Stimulated activated CD8-positive, alpha-beta memory T cell treated with anti-CD3 and anti-CD28 coated beads, Interleukin-4, amount 100 ng/mL, for 1 hour (primary cell): ENCODE measurements at places on chromosomes 13 and 19.

- DNase-seq = no peak
Measured at GRCh38 chr13:52896827-52897659, 48.6 kb upstream of the PCDH8 start.

- no peak for DNase-seq
Measured at GRCh38 chr19:1434040-1434366, 4.2 kb upstream of the RPS15 start.

GRCh38 chr19:56765137-56765536 lies 75.4 kb downstream of the PEG3 start:
- no peak for DNase-seq

DNA sequence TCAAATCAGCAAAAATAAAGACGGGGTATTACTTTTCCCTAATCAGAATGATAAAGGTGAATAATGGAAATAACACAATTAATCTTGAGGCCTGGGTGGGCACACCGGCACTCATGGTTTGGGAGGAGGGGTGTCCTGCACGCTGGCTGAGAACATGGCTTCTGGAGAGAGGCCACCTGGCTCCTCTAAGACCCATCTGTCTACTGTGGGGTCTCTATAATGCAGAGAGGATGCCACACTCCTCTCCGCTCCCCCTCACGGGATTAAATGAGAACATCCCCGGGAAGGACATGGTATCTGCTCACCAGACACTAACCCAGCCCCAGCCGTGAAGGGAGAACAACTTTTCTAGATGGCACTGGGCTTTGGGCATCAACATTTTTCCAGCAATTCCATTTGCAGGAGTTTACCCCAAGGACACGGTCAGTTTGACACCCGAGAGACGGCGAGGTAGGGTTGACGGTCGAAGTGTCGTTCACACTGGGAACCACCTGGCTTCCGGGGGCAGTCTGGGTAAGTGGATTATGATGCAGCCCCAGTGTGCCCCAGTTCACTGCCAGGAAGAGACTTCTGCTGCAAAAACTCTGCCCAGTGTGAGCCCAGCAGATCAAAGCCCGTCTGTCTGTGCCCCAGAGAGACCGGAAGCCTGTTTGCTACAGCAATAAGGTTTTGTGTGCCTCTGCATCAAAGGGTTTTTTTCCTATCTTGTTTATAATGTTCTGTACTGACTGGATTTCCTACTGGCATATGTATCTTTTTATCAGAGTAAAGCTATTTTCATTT lies 56.6 kb downstream of the CEBPG start:
- no peak for DNase-seq

DNA sequence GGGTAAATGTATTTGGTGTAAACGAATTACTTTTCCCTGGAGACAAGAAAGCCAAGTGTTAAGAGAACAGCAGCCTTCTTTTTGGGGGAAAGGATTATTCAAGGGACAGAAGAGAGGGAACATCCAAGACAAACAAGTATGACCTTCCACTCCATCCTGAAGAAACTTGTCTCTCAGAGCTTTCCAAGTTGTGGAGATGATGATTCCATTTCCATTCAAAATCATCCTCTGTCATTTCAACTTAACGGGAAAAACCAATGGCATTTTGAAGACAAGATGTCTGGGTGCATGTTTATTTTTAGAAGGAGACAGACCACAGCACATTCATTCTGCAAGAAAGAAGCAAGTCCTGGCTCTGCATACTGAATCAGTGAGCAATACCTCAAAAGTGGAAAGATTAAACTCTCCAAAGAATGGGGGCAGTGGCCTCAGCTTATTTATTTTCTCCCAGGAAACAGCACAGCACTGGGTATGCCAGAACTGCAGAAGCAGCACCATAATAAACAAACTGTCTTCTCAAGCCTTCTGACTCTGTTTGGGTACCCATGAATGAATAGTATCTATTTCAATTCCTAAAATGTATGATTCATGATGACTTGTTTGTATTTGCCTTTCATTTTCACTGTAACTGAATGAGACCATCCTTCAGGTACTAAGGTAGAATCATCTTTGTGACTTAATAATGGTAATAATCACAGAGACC lies 541.0 kb downstream of the RFC3 start:
- DNase-seq = no peak
